Uterus (tissue), 4 donors: ENCODE measurements at places on chromosomes 2 and 18. TPM values are rescaled to one million over a fixed set of nuclear protein-coding genes. Genes with fewer than 3 reads are reported as not detected.

- DNase-seq: no peak
These were observed 176.4 kb downstream of the MYO3B start for GRCh38 chr2:170354388-170354787.

Gene AKAIN1
- not detected for total RNA-seq

Gene MAP3K2
- 69.1 TPM for total RNA-seq

DNA sequence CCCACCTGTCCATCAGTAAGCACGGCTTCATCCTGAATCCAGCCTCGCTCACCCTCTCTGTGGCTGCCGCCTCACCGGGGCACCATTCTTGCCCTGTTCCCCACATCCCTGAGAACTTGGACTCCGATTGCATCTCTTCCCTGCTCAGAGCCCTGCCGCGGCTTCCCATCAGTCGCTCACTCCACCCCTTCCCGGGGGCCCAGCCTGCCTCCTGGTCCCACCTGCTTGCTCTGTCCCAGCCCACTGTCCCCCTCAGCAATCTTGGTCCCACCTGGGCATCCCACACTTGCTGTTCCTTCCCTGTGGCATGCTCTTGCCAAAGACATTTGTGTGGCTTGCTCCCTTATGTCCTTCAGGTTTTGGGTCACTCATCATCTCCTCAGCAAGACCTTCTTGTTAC, 56.3 kb downstream of the GREB1 start:
- no peak for DNase-seq

GRCh38 chr18:46660957-46661749, 4.1 kb upstream of the LOXHD1 start:
- no peak for DNase-seq

Gene LIPG
- total RNA-seq: not detected

Gene RTP5
- 0.15 TPM for total RNA-seq

- no peak for DNase-seq
These were observed 242.7 kb upstream of the MYT1L start for GRCh38 chr2:2573658-2574293.

Gene LRRTM4
- total RNA-seq: 1.0 TPM

- DNase-seq: no peak
These were observed 197.5 kb upstream of the COL3A1 start for GRCh38 chr2:188776634-188777033.

- DNase-seq: peak; percentile 63
These were observed at the start of gene INPP4A for GRCh38 chr2:98444436-98445176. Gene INPP4A (plus strand): TSS chr2:98444858. CDS start chr2:98520049, 75,191 bp downstream.

GRCh38 chr18:63831080-63831788, 56.0 kb downstream of the SERPINB7 start:
- DNase-seq: no peak

GRCh38 chr18:79823120-79823519, 25.4 kb downstream of the KCNG2 start:
- no peak for DNase-seq

Gene ZEB2
- total RNA-seq: 106 TPM

- no peak for DNase-seq
These were observed 159.6 kb downstream of the MSH2 start for GRCh38 chr2:47562548-47562947.

- DNase-seq: no peak
These were observed 297.4 kb upstream of the MGAT5 start for GRCh38 chr2:133956434-133956935.

Gene FLACC1
- 1.5 TPM for total RNA-seq

Gene SCN1A
- not detected for total RNA-seq

- DNase-seq: no peak
These were observed 12.5 kb upstream of the CHAC2 start for GRCh38 chr2:53755121-53755520.

Gene SERPINB4
- not detected for total RNA-seq

- no peak for DNase-seq
These were observed 25.9 kb downstream of the GKN2 start for GRCh38 chr2:68926796-68927195.

Gene SLC39A10
- 13.1 TPM for total RNA-seq

- DNase-seq: no peak
These were observed 25.7 kb upstream of the SP5 start for GRCh38 chr2:170689481-170689880.

GRCh38 chr2:37585982-37586621, 85.3 kb downstream of the CDC42EP3 start:
- peak; percentile 76 for DNase-seq

- DNase-seq: no peak
These were observed 60.4 kb downstream of the TRIP12 start for GRCh38 chr2:229861431-229861830.

- no peak for DNase-seq
These were observed 208.2 kb upstream of the CHAC2 start for GRCh38 chr2:53559302-53559966.

Gene AMER3
- not detected for total RNA-seq

Gene AQP12A
- total RNA-seq: not detected

DNA sequence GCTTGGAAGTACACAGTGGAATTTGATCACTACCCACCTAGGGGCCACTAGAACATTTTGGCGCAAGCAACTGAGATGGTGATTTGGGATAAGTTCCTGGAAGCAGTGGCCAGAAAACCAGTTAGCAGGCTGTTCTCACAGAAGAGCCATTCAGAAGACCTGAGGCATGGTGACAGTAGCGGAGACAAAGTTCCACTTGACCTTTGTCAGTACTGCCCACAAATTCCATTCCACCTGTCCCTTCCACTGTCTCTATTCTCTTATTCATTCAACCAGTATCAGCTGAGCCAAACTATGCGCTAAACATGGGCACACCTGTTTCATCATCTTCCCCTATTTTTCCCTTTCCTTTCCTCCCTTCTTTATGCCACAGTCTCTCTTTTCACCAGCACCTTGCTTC, 59.2 kb upstream of the PPP1CB start:
- no peak for DNase-seq

DNA sequence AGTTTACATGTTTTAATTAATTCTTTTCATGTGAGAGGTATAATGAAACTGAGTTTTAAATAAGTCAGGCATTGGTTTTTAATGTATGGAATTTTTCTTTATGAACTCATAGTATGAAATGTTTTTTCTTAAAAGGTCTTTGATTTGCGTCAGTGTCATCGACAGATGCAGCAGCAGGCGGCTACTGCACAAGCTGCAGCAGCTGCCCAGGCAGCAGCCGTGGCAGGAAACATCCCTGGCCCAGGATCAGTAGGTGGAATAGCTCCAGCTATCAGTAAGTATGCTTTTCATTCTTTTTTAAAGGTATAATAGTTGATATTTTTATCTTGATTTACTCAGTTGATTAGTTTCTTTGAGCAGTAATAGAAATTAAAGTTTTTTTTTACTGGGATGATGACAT, 46.5 kb downstream of the SMAD4 start:
- no peak for DNase-seq

- DNase-seq: no peak
These were observed 79.9 kb downstream of the EPAS1 start for GRCh38 chr2:46377101-46377581.

Gene NAB1
- total RNA-seq: 75.9 TPM

- DNase-seq: no peak
These were observed 16.1 kb upstream of the ACVR1C start for GRCh38 chr2:157644776-157645175.

Gene PAX3
- not detected for total RNA-seq

DNA sequence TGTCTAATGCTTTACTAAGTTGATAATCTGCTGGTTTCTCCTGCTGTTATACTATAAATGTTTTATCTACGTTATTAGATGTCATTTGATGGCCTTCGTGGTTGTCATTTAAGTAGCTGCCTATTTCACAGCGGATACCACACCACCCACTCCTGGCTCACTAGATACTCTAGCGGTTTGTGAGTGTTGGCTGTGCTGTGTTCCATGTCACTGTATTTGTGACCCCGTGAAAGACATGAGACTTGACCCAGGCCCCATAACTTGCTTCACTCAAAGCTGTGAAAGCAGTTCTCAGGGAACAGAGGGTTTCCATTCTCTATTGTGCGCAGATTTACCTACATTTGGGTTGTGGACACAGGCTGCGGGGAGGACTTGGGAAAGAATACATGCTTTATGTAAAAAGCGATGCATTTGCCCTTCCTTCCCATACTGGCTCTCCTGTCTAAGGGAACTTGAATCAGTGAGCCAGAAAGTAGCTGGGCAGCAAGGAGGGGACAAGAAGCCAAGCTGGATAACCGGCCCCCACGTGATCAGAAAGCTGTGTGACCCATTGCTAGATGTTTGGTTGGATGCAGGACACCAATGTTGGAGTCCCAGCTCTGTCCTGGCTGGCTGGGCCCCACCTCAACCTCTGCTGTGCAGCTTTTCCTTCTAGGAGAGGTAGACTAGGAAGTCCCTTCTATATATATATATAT, 52.2 kb downstream of the PLB1 start:
- DNase-seq: no peak

DNA sequence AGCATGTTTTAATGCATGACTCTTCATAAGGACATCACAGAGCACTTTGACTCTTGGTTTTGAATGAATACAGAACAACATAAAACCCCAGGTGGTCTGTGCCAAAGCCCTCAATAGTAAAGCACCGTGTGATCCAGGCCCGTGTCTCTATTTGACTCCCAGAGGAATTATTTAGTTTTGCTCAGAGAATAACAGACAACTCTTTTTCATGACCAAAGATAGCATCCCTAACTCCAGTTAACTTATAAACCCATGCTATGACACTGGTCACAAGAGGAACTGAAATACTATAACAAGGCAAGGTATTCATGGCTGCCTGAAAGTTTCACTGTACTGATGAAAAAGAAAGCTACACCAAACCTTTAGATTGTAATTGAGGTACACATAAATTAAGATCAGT, 128.4 kb downstream of the IKZF2 start:
- no peak for DNase-seq

DNA sequence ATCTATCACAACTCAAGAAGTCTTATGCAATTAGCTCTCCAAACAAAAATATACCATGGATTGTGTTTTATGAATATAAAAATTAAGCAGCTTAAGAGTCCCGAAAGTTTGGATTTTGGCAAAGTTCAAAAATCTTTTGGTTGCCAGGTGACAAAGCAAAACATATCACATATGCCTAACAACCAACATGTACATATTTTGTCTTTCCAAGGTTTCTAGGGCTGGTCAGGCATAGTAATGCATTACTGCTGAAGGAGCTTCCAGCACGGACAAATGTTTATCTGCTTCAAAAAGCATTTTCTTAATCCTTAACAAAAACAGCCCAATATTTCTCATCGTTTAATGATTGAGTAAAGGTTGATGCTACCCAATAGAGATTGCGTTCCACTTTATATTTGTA, 1327.1 kb upstream of the ZEB2 start:
- no peak for DNase-seq

DNA sequence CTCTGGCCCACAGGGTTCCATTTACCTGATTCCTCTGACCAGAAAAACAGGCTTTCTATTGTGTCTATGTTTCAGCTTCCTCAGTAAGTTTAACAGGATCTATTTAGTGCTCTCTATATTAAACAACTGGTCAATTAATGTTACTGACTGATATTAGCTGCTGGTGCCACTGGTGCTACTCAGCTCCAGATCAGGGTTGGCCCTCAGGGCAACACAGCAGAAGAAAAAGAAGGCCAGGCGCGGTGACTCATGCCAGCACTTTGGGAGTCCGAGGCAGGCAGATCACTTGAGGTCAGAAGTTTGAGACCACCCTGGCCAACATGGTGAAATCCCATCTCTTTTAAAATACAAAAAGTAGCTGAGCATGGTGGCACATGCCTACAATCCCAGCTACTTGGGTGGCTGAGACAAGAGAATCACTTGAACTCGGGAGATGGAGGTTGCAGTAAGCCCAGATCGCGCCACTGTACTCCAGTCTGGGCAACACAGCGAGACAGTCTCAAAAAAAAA, 56.3 kb upstream of the CHAC2 start:
- no peak for DNase-seq

Gene KIAA2012
- total RNA-seq: 0.76 TPM

DNA sequence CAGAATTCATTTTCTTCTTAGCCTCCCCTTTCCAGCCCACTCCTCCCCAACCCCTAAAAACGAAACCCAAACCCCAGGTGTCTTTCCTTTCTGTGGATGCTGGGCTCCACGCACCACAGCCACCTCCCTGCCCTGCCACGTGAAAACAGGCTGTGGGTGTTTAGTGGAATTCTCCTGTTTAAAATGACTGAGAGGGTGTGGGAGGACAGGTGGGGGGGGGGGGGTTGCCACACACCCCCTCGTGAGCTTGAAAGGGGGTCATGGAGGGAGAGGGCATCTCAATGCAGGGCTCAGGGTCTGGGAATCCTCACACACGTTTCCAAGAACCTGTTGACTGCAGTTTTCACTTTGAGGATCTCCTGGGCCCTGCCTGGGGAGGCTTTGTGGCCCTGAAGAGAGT, 110.3 kb downstream of the FAM210A start:
- no peak for DNase-seq

- DNase-seq: no peak
These were observed 96.0 kb upstream of the TRIB2 start for GRCh38 chr2:12620759-12621158.

DNA sequence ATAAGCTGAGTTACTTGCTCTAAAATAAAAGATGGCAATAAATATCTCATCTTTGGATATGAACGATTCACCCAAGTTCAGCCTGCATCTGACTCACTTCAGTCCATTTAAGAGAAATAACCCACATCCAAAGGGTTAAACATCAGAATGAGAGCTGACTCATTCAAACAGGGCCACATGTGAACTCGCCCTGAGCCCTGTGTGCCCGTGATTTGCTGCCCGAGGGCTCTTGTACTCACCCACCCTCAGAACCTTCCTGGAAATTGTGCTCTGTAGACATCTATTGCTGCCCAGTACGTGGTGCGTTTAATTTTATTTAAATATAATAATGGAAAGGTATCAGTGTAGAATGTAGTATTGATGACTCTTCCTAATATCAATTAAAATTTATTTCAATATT, 66.9 kb upstream of the RBM44 start:
- DNase-seq: no peak

GRCh38 chr18:77651441-77651840, 401.8 kb downstream of the GALR1 start:
- no peak for DNase-seq

DNA sequence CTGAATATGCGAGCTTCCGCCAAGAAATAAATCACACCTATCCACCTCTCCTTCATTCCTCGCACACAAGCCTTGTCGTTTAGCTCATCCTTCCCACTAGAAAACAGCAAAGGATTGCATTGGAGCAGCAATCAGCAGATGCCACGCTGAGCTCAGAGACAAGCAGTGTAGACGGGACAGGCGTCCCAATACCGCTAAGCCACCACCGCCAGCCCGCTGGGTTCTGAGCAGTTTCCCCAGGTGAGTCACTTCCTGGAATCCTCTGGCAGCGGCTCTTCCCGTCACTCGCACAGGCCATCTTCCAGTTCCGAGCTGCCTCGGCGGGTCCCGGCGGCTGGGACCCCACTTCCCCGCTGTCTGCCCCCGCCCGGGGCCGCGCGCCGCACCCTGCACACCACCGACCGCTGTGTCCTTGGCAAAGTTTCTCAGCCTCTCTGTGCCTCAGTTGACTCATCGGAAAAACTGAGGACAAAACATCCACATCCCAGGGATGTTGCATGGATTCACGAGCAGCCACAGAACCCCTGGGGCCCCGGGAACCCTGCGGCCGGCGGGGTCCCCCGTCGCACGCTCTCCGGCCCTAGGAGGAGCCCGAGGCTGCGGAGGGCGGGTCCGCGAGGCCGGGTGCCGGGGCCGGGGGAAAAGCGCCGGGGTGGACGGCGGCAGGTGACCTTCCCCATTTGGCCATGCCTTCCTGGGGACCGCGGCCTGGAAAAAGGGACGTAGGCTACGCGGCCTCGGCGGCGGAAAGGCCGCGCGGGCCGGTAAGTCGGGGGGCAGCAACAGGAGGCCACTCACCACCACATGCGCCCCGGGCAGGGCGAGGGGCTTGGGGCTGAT, 573 bp downstream of the KDSR start:
- DNase-seq: peak; percentile 60
